Activated CD4-positive, CD25-positive, alpha-beta regulatory T cell treated with anti-CD3 and anti-CD28 coated beads, Interleukin-2, amount 50 U/mL, for 24 hours (primary cell): ENCODE measurements at places on chromosomes 5 and 9.

GRCh38 chr9:114385397-114386181 is 2.2 kb downstream of the AKNA start:
- peak; percentile 85 for ATAC-seq

GRCh38 chr9:4732890-4733289 is 8.1 kb downstream of the AK3 start:
- no peak for ATAC-seq

GRCh38 chr9:116726602-116727001 is 39.5 kb downstream of the TRIM32 start:
- no peak for ATAC-seq

GRCh38 chr9:110142253-110142652 is 65.7 kb downstream of the C9orf152 start:
- ATAC-seq = no peak

GRCh38 chr5:65050826-65051498 is 282.2 kb downstream of the CWC27 start:
- no peak for ATAC-seq

- ATAC-seq = no peak
These were observed 324.1 kb downstream of the PLK2 start for GRCh38 chr5:58135571-58136335.

GRCh38 chr5:157306692-157307471 is 41.0 kb downstream of the CYFIP2 start:
- peak; percentile 43 for ATAC-seq

DNA sequence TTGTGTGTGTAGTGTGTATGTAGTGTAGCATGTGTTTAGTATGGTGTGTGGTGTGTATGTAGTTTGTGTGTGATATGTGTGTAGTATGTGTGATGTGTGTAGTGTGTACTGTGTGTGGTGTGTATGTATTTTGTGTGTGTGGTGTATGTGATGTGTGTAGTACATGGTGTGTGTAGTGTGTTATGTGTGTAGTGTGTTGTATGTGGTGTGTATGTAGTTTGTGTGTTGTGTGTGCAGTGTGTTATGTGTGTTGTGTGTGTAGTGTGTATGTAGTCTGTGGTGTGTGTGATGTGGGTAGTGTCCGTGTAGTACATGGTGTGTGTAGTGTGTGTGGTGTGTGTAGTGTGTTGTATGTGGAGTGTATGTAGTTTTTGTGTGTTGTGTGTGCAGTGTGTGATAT is 40.0 kb downstream of the SYK start:
- ATAC-seq = no peak

GRCh38 chr9:135661816-135662560 is 1.1 kb upstream of the LCN9 start:
- ATAC-seq = no peak

- ATAC-seq = no peak
These were observed 58.2 kb upstream of the PRR16 start for GRCh38 chr5:120405923-120406322.

GRCh38 chr5:177176175-177176711 is 42.7 kb downstream of the NSD1 start:
- no peak for ATAC-seq

DNA sequence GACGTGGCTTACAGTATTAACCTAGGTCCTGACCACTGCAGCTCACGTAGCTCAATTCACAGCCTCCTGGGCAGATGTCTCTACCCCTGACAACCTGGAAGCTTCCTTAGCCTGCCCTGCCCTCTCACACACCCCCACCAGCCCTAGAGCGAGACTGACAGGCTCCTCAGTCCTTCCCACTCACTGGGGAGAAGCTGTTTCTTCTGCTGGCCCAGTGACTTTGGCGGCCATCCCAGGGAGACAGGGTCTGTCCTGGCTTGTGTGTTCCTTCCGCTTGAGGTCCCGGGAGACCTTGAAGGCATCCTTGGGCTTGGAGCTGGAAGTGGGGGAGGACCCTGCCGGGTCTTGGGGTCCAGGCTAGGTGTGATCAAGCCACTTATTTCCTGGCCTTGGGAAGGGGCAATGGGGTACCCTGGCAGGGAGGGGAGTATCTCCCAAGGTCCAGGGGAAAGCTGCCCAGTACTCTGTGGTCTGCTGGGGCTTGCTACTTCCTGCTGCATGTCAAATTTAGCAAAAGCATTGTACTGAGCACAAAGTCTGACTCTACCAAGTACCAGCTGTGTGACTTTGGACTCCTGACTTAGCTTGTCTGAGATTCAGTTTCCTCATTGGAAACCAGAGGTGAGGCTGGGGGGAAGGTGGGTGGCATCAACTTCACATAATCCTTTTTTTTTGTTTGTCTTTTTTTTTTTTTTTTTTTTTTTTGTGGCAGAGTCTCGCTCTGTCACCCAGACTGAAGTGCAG is 1.9 kb downstream of the MIGA2 start:
- ATAC-seq = no peak

DNA sequence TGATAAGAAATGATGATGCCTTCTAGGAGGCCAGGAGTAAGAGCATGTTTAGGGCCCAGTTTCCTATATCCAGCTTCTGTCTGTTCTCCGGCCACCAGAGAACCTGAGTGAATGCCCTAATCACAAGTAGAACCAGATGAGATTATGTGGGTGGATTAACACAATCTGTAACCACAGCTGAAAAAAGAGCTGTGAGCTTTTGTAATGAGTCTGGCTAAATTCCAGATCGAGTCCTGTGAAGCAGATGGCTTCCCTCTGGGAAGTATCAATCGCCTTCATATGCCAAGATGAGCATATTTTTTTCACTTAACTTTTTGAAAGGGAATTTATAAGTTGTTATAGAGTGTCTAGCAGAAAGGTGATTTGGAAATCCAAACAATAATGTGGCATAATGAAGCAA is 99.8 kb downstream of the NNT start:
- ATAC-seq = no peak

- peak; percentile 42 for ATAC-seq
These were observed 188.1 kb downstream of the RFX3 start for GRCh38 chr9:3337515-3338225.

DNA sequence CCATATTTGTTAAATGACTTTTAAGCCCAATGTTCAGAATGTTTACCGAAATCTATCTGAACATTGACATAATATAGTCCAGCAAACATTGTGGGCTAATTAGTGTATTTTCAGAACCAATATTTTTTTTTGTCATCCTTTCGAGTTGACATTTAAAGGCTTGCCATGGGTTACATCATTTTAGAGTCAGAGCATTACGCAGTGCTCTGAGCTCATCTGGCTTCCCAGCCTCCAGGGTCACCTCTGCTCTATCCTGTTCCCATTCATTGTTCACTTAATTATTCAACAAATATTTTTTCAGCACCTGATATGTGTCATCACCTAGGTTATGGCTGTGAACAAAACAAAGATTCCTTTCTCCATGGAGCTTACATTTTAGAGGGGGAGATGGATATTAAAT is 80.2 kb downstream of the SREK1 start:
- ATAC-seq = no peak

- no peak for ATAC-seq
These were observed 23.1 kb downstream of the CENPK start for GRCh38 chr5:65539827-65540226.

DNA sequence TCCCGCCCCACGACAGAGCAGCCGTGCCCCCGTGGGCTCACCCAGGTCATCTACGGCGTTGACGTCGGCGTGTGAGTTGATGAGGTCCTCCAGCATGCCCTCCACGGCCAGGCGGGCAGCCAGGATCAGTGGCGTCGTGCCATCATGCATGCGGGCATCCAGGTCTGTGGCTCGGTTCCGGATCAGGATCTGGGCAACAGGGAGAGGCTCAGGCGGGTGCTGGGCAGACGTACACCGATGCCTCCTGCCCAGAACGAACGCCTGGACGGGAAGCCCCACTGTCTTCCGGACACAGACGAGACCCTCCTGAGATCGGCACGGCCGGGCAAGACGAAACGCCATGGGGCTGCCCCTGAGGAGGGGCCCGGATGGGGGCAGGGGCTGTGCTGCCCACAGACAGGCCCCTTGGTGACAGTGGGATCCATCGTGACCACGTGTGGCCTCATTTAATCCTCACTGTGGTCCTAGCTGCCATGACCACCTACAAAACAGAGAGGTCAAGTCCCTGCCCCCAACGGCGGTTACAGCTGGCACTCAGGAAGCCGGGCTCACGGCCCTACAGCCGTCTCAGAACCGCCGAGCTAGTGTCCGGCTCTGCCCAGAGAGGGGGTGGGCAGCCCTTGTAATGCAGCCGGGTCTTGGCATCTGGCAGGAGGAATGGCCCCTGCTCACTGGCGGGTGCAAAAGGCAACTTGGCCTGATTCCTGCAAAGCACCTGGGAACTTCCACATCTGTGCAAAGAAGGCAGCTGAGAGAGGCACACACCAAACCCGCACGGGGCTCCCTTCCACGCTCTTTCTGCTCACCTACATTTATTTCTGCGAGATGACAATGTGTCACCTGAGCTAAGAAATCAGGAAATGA is 16.5 kb upstream of the SEC16A start:
- ATAC-seq = no peak

GRCh38 chr5:107969847-107970246 is 299.1 kb upstream of the EFNA5 start:
- no peak for ATAC-seq

DNA sequence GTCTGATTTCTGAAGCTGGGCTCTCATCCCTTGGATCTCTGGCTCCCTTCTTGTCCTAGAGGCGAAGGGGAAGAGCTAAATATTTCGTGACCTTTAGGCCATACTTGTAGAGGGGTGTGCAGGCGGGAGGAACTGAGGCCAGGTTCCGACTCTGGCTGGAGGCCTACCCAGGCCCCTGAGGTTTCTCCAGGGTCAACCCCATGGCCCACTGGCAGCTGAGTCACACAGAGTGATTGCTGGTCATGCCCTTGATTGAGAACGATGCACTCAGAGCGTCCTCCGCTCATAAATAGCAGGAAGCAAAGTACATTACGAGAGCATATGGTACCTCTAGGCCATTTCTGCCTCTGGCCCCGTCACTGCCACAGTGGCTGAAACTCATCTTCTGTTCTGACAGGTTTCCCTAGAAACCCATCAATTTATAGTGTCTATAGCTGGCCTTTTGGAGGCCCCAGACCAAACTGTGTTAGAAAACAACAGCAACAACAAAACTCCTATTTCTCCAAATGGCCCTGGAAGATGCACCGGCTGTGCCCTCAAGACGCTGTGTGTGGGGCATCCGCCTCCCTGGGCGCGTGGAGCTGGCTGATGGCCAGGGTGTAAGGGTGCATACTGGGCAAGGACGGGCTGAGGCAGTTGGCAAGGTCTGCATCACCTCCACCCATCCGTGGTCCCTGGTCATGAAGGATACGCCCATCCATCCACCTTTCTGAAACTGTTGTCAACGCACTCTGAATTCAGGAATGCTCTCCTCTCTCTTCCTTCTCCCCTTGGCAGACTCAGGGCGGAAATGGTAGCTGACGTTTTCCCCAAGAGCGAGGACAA is 32.9 kb upstream of the FCN1 start:
- ATAC-seq = no peak

DNA sequence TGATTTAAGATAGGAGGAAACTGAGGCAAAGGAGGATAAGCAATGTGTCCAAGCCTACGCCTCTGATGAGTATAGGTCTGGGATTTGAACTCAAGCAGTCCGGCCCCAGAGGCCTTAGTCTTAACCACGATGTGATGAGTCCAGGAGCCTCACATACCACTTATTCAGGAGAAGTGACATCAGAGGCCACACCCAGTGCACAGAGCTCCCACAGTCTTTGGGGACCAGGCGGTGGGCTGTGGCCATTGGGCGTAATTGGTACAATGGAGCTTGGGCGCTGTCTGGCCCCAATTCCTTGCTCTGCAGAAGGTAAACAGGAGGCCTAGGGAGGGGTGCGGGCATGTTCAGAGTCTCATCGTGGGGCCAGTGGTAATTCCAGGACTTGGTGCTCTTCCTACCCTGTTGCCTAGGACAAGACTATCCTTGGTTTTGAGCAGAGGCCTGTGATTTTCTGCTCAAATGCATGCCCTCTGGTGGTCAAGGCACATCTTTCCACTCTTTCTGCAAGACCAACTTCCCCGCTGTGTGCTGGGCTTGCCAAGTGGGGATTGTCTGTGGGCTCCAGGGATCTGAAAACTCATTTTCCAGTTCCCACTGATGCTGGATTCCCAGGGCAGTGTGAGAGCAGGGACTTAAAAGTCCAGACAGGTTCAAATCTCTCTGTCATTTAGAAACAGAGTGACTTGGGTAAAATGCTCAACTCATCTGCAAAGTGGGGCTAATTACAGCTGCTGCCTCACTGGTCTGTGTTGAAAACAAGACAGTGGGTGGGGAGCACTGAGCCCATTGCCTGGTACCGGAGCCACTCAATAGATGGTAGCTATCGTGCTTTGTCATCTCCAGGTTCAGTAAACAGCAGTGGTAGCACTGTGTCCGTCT is 15.8 kb downstream of the NDST1 start:
- ATAC-seq = no peak

- ATAC-seq = no peak
These were observed 375.8 kb downstream of the GADD45G start for GRCh38 chr9:89980600-89980999.

- no peak for ATAC-seq
These were observed 43.0 kb downstream of the ARHGAP26 start for GRCh38 chr5:142813220-142813619.

DNA sequence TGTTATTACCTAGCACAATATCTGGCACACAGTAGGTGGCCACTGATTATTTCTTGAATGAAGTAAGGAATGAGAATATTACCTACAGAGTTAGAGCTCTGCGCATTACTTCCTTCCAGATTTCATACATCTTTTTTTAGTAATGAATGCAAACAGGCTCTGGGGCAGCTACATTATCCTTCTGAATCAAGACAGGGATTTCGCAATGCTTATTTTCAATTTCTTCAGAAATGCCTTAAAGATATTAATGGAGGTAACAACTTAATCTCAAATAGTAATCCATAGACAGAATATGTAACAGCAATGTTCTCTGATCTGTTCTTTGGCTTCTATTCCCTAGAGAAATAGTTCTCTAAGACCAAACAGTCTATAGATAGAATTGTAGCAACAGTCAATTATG is 32.6 kb downstream of the CDKN2A start:
- ATAC-seq = no peak

- ATAC-seq = no peak
These were observed 318.8 kb downstream of the ACTL7B start for GRCh38 chr9:108536836-108537601.

- no peak for ATAC-seq
These were observed 112.8 kb upstream of the NR3C1 start for GRCh38 chr5:143516249-143516648.

DNA sequence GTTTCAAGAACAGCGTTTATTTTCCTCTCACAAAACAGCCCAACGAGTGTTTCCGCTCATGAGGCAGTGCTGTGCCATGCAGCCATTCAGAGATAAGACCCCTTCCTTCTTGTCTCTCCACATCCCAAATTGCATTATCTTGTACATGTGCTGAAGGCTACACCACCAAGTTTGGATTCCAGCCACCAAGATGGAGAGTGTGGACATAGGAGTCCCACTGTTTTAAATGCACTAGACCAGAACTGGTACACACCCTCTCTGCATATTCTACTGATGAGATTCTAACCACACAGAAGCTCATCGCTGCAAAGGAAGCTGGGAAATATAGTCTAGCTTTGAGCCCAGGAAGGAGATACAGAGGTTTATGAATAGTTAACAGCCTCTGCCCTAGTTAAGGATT is 509.4 kb downstream of the NFIB start:
- ATAC-seq = no peak

- ATAC-seq = peak; percentile 14
These were observed 5.5 kb downstream of the C5orf15 start for GRCh38 chr5:133962801-133963476.

GRCh38 chr5:127585661-127586060 is 63.2 kb upstream of the CTXN3 start:
- no peak for ATAC-seq
